ENCODE measurements at places on chromosomes 1 and 21.

- no peak for DNase-seq
These were observed 2.8 kb downstream of the SELL start for GRCh38 chr1:169708647-169709046.

DNA sequence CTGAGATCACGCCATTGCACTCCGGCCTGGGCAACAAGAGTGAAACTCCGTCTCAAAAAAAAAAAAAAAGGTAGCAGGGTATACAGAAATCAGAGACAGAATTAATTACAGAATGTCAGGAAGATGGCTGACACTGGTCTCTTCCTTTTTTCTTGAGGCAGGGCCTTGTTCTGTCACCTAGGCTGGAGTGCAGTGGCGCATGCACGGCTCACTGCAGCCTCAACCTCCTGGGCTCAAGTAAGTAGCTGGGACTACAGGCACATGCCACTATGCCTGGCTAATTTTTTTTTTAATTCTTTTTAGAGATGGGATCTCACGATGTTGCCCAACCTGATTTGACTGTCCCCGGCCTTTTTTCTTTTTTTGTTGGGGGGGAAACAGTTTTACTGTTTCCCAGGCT is 16.4 kb downstream of the RNU5D-1 start:
- DNase-seq, result no peak

- DNase-seq, result no peak
These were observed 52.8 kb downstream of the TNFSF18 start for GRCh38 chr1:172997941-172998361.

- no peak for DNase-seq
These were observed 17.0 kb downstream of the LAMC2 start for GRCh38 chr1:183203094-183203493.

DNA sequence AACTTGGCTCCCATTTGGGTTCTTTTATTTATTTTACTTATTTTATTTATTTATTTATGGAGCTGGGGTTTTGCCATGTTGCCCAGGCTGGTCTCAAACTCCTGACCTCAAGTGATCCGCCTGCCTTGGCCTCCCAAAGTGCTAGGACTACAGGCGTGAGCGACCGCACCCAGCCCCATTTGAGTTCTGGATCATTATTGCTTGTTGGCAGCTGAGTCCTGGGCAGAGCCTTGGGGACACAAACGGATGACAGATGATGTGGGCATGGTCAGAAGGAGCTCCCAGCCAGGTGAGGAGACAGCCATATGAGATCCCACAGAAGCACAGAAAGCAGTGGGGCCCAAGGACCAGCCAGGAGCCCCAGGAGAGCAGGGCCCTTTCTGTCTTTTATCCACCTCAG is 254.0 kb downstream of the MATN1 start:
- DNase-seq, result no peak

DNA sequence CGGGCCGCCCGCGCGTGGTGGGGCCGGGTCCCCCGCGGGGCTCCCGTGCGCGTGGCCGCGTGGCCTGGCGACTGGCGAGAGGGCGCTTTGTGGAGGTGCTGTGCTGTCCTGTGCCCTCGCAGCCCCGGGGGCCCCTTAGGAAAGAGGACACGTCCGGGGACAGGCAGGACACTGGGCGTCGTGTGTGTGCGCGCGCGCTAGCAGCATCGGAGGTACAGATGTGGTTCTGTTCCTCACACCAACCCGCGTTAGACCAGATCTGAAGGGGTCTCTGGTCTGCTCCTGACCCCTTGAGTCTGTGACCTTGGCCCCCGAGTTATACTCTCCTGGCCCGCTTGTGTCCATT is 489 bp downstream of the ACTN2 start:
- no peak for DNase-seq

GRCh38 chr1:11414926-11415538 is 63.9 kb upstream of the DISP3 start:
- DNase-seq, result no peak

DNA sequence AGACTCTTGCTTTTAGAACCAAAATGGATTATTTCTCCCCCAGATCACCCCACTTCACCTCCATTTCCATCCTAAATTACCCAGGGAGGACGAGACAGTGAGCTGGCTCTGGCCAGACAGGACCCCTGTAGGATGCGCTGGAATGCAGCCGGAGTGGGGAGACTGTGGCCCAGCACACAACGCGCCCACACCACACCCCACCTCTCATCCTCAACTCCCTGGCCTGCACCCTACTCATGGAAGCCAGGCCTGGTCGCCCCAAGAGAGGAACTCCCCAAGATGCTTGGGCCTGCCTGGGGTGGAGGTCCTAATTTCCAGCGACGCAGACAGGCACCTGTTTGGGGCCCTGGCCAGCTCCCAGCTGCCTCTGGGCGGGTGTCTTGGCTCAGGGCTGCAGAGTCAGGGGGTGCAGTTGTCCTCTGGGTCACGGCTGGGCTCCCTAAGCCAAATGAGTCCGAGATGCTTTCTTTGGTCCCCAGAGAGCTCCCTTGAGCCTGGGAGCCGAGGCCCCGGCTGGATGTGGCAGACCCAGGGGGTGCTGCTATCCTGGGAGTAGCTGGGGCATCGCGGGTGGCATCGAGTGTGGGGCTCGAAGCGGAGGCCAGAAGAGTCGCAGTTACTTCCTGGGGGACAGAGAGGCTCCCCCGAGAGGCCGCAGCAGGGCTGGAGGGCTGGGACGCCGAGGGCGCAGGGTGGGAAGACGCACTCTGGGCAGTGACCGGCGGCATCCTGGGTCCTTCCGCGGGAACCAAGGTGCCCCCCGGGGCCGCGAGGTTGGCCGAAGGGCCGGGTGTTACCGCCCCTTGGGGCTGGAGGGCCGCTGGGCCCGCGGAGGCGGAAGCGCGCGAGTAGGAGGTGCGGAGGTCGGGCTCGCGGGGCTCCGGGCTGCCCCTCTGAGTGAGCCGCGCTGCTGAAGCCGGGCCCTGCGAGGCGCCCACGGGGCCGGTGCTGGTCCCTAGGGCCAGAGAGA is 10.4 kb downstream of the CLEC20A start:
- no peak for DNase-seq

DNA sequence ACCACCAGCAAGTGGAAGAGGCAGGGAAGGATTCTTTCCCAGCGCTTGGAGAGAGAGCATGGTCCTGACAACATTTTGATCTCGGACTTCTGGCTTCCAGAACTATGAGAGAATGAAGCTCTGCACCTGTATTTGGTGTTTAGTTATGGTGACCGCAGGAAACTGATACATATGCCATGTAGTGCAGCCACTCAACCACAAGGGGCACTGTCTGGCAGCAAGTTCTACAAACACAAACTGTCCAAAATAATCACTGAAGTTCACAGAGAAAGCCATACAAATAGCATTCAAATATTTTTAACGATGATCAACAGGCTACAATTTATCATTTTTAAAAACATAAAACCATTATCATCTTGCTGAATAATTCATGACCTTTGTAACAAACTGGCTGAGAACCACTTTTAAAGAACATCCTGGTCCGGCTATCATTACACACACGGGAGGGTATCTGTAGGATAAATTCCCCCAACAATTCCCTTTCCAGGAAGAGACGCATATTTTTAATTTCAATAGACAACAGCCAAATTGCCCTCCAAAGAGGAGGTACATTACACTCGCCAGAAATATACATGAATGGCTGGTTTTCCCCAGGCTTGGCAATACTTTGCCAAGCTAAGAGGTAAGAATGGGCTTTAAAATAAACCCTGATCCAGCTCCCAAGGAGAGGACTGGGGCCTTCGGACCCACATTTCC is 9.2 kb upstream of the CBR3 start:
- DNase-seq, result peak; percentile 46

- DNase-seq, result no peak
These were observed 26.0 kb upstream of the KCNK2 start for GRCh38 chr1:215056584-215056983.

GRCh38 chr1:18996548-18997177 is 40.2 kb upstream of the IFFO2 start:
- DNase-seq, result no peak

GRCh38 chr1:167429612-167430011 is 88.7 kb downstream of the CD247 start:
- no peak for DNase-seq

- no peak for DNase-seq
These were observed 30.4 kb upstream of the ZFYVE9 start for GRCh38 chr1:52111492-52111891.

- DNase-seq, result peak; percentile 65
These were observed 205.3 kb downstream of the DAB1 start for GRCh38 chr1:57218487-57219079.

DNA sequence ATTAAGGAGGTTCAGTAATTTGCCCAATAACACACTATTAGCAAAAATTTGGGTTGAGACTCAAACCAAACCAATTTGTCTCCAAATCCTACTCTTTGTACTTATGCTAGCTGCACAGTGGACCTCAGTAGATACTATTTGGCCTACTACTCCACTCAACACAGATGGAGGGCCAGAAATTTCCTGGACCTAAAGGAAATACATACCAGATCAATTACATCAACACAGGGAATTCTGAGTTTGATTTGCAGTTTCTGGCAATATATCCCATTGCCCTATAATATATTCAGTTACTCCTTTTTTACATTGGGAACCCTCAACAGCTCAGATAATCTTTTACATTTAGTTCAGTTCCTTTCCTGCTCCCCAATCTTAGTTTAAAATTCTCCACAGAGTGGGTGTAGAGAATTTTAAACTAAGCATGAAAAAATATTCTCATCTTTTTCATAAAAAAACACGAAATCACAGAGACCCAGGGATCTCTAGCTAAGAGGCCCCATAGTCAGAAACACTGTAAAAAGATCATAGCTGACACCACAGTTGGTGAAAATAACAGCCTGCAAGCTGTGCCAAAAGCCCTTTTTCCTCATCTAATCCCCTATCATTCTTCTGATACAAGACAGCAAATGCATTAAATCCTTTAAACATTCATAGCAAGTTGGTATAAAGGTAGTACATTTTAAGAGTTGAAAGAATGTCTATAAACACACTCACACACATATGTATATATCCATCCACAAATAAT is 317.7 kb upstream of the ESRRG start:
- no peak for DNase-seq
